Fibroblast of pulmonary artery (primary cell): ENCODE measurements at places on chromosomes 11 and 22.

- no peak for DNase-seq
Measured at GRCh38 chr22:46450931-46451561, 86.4 kb downstream of the CELSR1 start.

GRCh38 chr11:115054570-115055538 is 376.5 kb downstream of the NXPE2 start:
- DNase-seq = no peak

DNA sequence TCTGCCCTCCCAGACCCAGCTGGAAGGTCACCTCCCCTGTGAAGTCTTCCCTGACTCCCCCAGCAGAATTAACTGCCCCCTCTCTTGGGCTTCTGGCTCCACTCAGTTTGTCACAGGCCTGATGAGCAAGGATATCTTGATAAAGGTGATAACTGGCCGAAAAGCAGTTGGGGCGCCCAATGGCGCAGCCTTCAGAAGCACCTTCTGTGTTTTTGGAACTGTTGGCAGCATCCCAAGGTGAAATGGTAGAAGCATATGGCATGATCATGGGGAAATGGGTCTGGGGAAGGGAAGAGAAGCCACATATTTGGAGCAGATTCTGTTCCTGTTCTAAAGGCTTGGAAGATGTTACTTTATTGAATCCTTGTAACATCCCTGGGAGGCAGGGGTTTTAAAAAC is 2.8 kb upstream of the TAB1 start:
- no peak for DNase-seq

DNA sequence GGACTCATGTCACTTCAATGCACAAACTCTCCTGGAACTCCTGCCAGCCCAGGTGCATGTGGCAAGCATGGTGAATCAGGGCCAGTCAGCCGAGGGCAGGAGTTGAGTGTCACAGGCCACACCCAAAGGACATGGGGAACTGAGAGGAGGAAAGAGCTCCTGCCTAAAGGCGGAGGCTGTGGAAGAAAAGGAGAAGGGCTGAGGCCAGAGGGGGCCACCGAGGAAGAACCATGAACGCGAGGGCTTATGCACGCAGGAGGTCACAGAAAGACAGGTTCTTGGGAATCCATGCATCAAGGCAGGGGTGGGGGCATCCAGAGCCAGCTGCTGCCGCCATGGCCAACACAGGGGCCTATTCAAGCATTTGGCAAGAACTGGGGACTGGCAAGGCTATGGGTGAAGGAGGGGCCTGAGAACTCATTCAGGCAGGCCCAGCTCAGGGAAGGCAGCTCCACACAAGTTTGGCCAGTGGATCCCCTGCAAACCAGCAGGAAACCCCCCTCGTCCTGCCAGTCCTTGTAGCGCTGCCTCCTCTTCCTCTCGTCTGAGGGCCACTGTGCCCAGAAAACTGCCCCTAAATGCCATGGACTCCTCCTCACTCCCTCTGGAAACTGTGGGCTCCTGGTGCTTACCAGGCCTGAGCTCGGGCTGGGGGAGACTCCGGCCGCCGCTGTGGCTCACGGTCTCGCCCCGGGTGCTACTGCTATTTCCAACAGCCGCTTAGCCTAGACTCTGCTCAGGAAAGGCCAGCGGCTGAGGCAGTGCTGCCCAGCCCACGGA is 15.4 kb downstream of the PPM1F start:
- no peak for DNase-seq

DNA sequence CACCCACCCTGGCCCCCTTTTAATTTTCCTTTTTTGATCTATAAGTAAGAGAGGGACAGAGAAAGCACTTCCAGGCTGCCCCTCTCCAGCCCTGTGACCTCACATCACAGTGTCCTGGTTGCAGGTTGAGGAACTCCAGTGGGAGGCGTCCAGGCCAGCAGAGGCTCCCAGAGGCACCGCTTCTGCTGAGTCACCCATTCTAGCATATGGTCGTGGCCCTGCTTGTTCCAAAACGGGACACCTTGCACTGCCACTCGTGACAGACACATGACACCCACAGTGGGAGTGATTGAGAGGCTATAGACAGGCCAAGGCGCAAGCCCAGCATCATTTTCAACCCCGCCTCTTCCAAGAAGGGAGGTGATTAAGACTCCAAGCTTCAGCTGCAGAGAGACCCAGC is 16.0 kb upstream of the TMPRSS4 start:
- no peak for DNase-seq

- no peak for DNase-seq
Measured at GRCh38 chr11:31817054-31817620, 6.0 kb upstream of the PAX6 start.

GRCh38 chr22:26323013-26323412 is 106.0 kb upstream of the ASPHD2 start:
- no peak for DNase-seq

- DNase-seq = no peak
Measured at GRCh38 chr11:74630043-74630442, 37.7 kb downstream of the POLD3 start.

DNA sequence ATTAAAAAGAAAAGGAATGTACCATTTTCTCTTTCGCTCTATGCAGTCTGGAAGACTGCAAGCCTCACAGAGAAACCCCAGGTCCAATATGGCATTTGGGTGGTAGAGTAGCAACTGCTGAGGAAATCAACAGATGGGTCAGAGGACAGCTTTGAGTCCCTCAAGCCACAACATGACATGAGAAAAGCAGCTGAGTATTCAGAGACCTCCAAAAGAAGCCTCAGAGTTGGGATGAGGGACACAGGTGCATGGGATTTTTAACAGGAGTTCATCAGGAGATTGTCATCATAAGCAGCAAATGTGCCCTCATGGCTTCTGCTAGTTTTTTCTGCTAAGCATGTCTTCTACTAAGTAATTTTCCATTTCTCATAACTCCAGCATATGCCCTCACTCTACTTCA is 111.6 kb downstream of the BLID start:
- DNase-seq = no peak

- no peak for DNase-seq
Measured at GRCh38 chr11:80686889-80687288, 1246.1 kb upstream of the TENM4 start.

DNA sequence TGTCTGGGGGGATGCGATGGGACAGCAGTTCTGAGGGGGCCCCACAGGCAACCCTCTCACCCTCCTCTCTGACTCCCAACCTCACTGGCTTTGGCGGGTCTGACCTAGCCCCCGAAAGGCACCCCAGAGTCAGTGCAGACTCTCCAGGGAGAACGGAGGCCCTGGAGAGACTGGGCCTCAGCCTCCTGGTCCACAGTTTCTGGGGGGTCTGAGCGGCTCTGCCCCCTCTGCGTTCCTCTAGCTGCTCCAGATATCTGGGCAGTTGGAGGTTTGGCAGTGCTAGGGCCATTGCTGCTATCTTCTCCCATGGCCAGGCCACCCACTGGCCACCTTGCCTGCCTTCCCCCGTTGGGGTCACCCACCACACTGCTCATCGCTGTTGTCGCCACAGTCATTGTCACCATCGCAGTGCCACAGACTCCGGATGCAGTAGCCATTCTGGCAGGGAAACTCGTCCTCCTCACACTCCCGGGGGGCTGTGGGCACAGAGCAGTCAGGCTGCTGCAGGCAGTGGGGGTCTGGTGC is 18.8 kb downstream of the LRP4 start:
- DNase-seq = no peak

GRCh38 chr22:48004038-48004437 is 1241.6 kb downstream of the TBC1D22A start:
- DNase-seq = no peak

DNA sequence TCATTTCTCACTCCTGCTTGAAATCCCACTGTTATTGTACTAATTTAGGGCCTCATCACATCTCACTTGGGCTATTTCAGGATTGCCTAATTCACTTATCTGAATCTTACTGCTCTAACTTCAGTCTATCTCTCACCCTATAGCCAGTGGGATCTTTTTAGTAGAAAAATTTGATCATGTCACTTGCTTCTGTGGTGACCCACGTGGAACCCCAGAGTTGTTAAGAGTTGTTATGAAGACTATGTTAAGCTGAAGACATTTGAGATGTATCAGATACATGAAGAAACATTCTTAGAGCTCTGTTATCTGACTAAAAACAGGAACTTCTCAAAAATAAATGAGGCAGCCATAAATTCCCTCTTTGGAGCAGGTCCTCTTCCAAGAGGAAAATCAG is 1375.6 kb upstream of the TENM4 start:
- DNase-seq = no peak

DNA sequence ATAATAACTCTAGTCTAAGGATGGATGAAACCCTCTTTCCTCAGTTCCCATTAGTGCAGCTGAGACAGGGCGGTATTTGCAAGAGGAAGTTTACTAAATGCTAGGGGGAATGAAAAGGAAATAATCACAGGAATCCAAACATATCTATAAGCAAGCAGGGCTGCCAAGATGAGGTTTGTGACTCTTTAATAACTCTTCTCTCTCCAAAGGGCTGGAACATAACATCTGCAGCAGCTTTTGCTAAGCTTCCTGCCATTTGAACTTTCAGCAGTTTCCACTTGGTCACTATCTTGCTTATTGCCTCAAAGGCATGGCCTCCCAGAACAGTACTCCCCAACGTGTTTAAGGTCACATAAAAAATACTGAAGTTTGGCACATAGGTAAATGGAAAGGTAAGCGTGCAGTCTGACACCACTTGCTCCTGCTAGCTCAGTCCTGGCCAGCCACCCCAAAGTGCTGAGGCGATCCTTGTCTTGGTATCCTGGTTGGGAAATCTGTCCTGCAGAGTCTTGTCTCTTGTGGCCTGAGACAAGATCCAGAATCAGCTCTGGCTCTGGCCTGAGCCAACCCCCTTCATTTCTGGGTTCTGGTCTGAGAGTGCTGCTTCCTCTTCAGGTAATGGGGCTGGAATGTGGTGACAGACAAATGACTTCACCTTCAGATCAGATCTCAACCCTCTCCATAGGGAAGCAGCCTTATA is 81.8 kb downstream of the KCNC1 start:
- no peak for DNase-seq

GRCh38 chr11:95419915-95420314 is 188.9 kb upstream of the SESN3 start:
- DNase-seq = peak; percentile 54

- peak; percentile 57 for DNase-seq
Measured at GRCh38 chr22:32852395-32853251, 51.1 kb downstream of the TIMP3 start.

DNA sequence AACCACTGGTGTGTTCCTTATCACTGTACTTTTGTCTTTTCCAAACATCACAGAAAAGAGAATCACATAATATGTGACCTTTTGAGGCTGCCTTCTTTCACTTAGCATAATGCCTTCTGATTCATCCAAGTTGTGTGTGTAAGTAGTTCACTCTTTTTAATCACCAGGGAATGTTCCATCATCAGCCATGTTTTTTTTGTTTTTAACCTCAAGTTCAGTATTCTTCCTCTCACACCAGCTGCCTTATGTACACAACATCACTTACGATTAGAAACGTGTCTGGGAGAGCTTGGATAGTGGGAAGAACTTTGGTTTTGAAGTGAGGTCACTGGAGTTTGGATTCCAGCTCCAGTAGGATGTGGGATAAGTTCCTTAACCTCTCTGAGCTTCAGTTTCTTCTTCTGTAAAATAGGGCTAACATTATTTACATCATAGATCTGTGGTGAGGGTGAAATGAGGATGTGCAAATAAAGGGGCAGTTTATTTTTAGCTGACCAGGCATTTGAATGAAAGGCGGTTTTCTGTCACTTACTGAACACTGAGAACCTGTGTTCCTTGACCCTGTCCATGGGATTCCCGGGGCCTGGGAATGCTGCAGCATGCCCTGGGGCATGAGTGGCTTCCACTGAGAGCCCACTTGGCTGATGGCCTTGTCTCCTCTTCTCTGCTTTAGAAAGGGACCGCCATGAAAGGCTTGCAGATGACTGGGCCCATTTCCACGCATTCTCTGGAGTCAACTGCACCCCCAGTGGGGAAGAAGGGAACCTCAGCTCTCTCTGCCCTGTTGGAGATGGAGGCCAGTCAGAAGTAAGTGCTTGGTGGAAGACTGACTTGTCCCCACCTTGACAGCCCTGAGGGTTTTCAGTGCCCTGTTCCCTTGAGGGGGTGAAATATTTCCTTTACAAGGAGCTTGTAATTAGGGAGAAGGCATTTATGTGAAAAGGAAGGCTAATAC is 92.6 kb downstream of the DEPDC5 start:
- DNase-seq = peak; percentile 44

DNA sequence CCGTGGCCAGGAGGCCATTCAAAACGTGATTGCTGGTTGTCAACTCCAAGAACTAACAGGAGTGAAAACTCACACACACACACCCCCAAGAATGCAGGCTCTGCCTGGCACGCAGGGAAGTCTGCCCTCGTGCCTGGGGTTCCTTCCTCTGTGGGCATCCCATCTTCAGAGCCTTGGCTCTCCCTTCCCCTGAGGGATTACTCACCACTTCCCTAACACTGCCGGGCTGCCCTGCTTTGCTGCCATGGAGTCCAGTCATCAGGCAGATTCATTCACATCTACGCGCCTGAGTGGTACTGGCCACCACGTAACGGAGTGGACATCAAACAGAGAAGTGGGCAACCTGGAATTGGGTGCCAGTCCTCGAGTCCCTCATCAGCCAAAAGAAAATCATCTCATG is 120.7 kb upstream of the TMEM45B start:
- DNase-seq = no peak

DNA sequence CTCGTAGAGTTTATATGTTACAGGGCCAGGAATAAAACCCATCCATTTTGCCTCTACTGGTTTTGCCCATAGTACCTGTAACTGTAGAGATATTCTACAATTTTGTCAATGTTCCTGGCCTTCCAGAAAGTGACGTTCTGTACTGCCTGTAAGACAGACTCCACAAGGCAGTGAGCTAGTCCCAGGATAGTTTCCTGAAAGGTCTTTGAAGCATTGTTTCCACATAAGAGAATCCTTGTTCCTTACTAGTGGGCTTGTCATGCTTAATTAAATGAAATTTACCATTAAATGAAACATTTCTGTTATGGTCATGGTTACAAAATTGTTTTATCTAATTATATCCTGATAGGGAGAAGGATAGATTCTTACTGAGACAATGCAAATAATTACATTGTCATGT is 80.4 kb downstream of the HSD17B12 start:
- DNase-seq = no peak

DNA sequence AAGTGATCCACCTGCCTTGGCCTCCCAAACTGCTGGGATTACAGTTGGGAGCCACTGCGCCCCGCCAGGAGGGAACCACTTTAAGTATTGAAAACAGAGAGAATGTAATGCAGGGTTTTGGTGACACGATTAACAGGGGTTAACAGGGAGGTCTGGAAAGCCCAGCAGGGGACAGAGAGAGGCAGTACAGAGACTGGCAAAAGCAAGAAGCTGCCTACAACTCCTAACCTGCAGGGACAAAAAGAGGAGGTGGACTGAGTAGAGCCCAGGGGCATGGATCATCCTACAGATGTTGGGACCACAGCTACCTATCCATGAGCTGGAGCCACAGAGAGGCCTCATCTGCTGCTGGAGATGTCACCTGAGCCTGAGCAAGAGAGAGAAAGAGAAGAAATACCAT is 1.7 kb upstream of the SPINDOC start:
- DNase-seq = no peak
